ENCODE measurements at places on chromosomes 11 and 22.

GRCh38 chr22:40452730-40453487 lies 82.5 kb downstream of the SGSM3 start:
- DNase-seq = no peak

- no peak for DNase-seq
Observed at GRCh38 chr11:12812849-12813248, 138.6 kb downstream of the TEAD1 start.

DNA sequence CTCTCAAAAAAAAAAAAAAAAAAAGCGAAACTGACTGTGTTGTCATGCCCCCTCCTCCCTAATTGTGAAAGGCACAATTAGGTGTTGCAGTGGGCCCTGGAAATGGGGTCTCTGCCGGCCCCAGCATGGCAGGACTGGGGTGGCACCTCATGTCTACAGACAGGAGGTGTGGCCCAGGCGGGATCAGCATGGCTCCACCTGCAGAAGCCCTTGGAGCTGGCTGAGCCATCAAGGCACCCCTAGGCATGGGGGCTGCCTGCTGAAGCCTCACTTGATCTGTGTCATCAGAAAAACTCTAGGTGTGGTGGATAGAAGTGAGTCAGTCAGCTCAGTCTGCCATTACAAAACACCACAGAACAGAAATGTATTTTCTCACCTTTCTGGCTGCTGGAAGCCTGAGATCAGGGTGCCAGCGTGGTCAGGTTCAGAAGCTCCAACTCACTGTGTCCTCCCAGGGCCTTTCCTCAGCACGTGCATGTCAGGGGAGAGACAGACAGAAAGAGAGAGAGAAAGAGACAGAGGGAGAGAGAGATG lies 10.1 kb upstream of the B4GALNT4 start:
- peak; percentile 50 for DNase-seq

DNA sequence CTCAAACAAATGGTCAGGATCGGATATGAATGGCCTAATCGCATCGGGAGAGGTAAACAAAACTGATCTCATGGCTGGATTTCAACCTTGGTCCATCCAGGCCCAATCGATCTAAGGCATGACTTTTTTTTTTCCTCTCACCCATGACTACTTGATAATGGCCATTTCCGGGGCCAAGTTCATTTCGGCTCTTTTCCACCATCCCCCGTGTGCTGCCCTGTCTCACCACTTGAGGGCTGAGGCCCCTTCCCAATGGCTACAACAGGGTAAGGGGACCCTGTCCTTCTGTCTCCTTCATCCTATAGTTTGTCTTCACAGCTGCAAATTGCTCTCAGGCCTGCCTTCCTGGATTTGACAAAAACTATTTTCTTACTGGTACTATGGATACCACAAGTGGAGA lies 26.7 kb downstream of the GRAP2 start:
- DNase-seq = no peak

GRCh38 chr22:43376765-43377547 lies 33.8 kb upstream of the SCUBE1 start:
- peak; percentile 51 for DNase-seq

DNA sequence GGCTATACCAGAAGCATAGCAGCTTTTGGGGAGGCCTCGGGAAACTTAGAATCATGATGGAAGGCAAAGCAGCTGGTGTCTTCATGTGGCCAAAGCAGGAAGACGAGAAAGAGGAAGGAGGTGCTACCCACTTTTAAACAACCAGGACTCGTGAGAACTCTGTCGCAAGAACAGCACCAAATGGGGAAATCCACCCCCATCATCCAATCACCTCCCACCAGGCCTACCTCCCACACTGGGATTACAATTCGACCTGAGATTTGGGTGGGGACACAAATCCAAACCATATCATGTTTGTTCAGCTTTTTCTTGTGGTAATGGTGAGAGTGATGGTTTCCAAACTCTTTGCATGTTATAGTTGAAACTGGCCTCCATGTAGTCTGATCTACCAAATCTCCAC lies 32.5 kb upstream of the OR10D3 start:
- no peak for DNase-seq

DNA sequence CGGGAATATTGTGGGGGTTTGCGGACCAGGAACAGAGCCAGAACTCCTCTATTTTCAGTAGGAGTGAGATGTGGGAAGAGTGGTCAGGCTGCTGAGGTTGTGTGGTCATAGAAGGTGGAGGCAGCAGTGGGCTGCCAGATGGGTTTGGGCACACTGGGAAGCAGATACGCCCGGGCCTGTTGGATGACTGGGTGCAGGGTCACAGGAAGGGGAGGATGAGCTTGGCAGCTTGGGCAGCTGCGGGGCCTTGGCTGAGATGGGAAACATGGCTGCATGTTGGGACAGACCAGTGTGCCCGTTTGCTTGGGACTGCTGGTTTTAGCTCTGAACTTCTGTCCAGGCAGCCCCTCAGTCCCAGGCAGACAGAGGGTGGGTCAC lies 11.4 kb downstream of the SHANK3 start:
- DNase-seq = no peak

- DNase-seq = no peak
Observed at GRCh38 chr22:45199723-45200122, 36.0 kb downstream of the NUP50 start.

GRCh38 chr22:45441138-45441537 lies 27.6 kb downstream of the RIBC2 start:
- peak; percentile 47 for DNase-seq

- DNase-seq = no peak
Observed at GRCh38 chr11:131675121-131675888, 304.9 kb downstream of the NTM start.

GRCh38 chr11:109783840-109784239 lies 309.4 kb upstream of the ZC3H12C start:
- no peak for DNase-seq

- peak; percentile 85 for DNase-seq
Observed at GRCh38 chr11:69296890-69297786, 3.2 kb downstream of the MYEOV start.

DNA sequence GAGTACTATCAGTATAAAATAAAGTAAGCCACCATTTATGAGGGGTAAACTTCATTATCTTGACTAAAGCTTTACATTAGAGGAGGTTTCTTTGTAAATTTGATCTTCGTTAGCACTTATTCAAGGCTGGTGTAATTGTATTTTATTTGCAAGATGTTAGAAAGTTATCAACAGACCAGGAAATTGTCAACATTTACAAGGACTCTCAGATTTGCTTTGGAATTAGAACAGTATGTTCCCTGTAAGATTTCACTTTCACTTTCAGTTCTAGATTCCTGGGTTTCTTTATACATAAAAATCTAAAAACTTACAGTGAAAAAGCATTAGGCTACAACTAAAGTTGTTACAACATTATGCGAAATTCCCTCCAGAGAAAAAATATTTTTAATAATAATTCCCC lies 4.6 kb upstream of the BIRC3 start:
- DNase-seq = no peak

GRCh38 chr11:59053387-59053786 lies 32.7 kb upstream of the GLYATL1B start:
- peak; percentile 78 for DNase-seq

DNA sequence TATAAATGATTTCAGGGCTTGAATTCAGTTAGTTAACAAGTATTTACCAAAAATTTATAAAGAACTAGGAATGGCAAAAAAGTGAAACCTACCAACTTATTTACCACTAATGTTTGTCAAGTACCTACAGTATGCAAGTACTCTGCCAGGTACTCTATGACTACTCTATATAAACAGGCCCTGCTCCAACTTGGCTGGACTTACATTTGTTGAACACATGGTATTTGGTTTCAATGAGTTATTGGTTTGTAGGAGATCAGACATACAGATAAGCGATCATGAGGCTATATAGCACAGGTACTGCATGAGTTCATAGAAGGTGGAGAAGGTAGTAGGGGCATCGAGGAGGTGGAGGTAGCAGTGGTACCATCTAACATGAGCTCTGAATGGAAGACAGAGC lies 159.9 kb upstream of the PDGFD start:
- DNase-seq = no peak

- DNase-seq = no peak
Observed at GRCh38 chr11:115931548-115932083, 427.4 kb upstream of the CADM1 start.

GRCh38 chr11:127997594-127997993 lies 589.8 kb downstream of the ETS1 start:
- DNase-seq = no peak

DNA sequence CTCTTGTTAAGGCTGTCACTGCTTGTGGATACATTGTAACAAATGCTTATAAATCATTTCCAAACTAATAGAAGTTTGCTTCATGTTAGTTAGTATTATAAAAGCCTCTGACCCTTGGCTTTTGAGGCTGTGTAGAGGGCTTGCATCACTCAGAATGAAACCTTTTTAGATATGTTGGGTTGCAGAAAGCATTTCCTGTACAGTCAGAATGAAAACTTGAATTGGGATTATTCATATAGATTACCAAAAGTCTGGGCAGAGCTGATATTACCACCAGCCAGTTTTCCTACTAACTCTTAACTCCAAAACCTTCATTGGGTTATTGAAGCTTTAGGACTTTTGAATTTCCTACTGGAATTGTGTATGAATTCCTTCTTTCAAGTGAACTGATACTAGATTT lies 12.0 kb downstream of the KMT2A start:
- DNase-seq = no peak

GRCh38 chr11:123235117-123235655 lies 40.1 kb upstream of the CLMP start:
- peak; percentile 42 for DNase-seq

DNA sequence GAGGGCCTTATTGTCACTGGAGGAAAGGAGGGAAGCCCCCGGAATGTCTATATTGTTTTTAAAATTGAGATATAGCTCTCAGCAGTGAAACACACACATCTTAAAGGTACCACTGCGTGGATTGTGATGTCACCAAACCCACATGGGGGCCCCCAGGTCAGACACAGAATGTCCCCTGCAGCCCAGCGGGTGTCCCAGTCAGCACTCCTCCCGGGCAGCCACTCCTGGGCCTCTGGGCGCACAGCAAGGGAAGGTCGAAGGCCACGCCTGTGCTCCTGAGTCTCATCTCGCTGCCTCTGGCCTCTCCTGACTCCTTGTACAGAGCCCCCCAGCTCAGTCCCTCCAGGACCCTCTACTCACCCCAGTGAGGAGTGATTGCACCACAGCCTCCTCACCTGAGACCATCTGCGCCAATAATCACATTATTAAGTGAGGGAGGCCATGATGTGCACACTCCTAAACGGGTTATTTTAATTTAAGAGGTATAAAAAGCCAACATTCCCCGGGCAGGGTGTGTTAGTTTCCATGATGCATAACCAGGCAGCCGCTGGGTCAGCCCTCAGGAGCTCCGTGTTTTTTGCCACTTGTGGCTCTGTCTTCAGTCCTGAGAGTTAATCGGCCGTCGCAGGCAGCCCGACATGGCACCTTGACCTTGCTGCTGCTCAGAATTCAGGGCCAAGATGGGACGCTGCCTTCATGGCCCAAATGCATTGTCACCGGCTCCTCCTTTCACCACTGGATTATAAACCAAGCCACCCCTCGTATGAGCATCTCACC lies 1089.3 kb downstream of the BRD1 start:
- DNase-seq = no peak

GRCh38 chr11:30478923-30479322 lies 107.2 kb downstream of the MPPED2 start:
- no peak for DNase-seq

DNA sequence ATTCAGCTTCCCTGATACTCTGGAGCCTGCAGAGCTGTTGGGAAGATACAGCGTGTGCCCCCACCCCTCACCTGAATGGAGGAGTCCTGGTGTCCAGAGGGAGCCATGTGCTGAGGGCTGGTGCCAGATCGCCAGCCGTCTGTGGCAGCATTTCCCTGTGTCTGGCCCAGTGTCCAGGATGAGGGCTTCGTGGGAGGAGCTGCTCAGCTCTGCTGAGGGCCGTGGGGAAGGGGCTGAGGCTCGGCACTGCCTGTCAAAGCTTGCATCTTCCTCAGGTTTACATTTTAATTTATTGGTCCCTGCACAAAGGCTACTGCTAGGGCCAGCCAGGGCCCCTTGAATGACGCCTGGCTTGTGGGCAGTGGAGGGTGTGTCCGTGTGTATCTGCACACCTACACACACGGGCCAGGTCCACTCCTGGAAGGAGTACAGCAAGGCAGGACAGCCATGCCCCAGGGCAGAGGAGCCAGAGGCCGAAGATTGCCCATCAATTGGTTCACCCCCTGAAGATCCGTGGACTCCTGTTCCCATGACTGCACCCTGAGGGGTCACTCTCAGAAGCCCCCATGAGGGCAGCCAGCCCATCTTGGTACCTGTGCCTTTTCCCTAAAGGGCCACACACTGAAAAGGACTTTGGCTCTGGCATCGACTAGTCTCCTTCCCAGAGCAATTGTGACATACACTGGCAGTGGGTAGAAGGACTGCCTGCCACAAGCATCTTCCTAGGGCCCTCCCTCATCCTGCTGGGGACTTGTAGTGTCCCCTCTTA lies 107.7 kb upstream of the PARVA start:
- DNase-seq = no peak

DNA sequence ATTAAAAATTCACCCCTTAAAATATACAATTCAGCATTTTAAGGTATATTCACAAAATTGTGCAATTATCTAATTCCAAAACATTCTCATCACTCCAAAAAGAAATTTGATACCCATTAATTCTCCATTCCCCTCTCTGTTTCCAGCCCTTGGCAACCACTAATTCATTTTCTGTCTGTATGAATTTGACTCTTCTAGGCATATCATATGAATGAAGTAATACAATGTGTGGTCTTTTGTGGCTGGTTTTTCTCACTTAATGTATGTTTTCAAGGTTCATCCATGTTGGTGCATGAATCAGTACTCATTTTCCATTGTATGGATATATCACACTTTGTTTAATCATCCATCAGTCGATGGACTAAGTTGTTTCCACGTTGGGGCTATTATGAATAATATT lies 29.0 kb upstream of the ACCSL start:
- DNase-seq = no peak

DNA sequence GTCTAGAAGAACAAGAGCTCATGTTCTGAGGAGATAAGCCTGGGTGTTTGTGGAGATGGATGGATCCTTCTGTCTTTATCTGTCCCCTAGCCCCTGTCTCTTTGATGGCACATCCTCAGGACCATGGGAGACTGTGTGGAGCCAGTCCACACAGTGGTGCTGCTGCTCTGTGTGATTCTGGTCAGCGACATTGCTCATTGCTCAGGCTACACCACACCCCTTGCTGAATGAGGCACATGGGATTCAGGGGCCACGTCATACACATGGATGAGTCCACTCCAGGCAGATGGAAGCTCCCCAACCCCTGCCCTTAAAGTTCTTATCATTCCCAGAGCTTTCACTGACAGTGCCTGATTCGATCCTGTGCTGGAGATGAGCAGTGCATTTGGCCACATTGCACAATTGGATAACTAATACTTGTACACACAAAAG lies 222.2 kb downstream of the NAV2 start:
- no peak for DNase-seq

- DNase-seq = no peak
Observed at GRCh38 chr22:37112084-37112728, 2.7 kb upstream of the TMPRSS6 start.
